ENCODE measurements at places on chromosomes 7 and 10. TPM values are rescaled to one million over a fixed set of nuclear protein-coding genes. Genes with fewer than 3 reads are reported as not detected.

DNA sequence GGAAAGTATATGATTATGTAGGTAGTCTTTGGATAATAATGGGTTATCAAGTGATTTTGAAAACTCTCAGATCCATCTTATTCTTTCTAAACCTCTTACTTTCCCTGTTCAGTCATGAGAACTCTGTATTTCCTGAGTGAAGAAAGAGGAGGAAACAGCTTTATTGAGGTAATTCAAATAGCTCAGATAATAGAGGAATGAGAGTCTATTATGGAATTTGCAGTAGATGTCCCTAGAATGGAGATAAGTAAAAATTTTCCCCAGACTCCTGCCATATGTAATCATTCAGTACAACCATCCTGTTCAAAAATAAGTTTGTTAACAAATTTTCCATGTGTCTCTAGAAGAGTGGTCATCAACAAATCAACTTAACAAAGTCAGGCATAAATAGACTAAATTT lies 36.4 kb downstream of the EPDR1 start:
- H3K27me3 ChIP-seq: peaks cover 16% of the 10 kb centered on the region
- no peaks in the 10 kb centered on the region for H3K36me3 ChIP-seq
- no peak overlapping the region for H3K4me3 ChIP-seq
- no peak overlapping the region for H3K27ac ChIP-seq

DNA sequence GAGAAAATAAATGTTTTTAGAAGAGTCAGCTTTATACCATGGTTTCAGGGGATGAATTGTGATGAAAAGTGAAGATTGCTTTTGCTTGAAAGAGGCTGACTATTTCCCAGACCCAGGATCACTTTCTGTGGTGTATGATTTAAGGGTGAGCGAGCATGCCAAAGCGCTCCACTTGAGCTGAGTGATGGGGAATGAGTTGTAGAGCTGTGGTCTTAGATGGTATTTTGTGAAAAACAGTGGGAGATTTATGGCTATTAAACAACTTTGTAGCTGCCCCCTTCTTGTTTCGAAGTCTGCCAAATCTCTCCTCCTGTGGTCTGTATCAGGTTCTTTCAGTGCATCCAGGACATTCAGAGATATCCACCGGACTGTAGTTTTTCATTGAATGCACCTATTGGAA lies 888.2 kb downstream of the LRMDA start:
- H3K4me1 ChIP-seq: no peaks in the 10 kb centered on the region
- H3K27ac ChIP-seq: no peak overlapping the region
- no peaks in the 10 kb centered on the region for H3K36me3 ChIP-seq
- no peak for DNase-seq

DNA sequence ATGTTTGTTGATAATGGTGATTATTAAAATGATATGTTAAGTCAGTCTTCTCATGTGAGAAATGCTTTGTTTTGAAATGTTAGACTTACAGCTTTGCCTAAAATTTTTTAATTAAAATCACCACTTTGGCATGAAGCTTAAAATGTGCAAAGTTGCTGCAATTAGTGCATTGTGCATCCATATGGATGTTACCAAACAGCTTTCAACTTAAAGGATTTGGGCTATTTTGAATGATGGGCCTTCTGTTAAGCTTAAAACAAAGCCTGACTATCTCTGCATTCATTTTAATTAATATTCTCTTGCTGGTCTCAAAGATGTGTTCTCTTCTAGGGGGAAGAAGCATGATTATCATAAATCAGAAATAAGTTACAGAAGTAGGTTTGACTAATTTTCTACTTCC lies 64.6 kb upstream of the FZD1 start:
- H3K4me1 ChIP-seq: no peaks in the 10 kb centered on the region
- H3K36me3 ChIP-seq: no peaks in the 10 kb centered on the region
- H3K4me3 ChIP-seq: no peak overlapping the region

DNA sequence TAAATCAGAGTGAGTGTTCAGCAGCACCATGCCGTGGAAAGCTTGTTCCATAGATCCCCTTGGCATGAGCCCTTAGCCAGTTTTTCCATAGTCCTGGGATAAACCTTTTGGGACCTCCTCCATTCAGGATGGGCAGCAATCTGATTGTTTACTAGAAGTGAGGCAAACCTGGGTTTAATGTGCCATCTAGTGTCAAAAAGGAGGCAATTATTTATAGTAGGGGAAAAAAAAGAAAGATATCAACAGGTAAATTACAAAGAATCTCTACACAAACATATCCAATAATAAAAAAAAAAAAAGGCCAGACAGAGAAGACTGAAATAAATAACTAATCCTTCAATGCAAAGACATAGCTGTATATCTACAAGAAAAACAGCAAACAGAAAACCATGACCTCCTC lies 229.0 kb upstream of the STK17A start:
- H3K4me1 ChIP-seq: no peaks in the 10 kb centered on the region
- DNase-seq: no peak
- no peak overlapping the region for H3K27ac ChIP-seq
- H3K4me3 ChIP-seq: no peak overlapping the region

GRCh38 chr10:79186486-79187120 lies 117.8 kb downstream of the ZMIZ1 start:
- H3K36me3 ChIP-seq: no peaks in the 10 kb centered on the region
- no peaks in the 10 kb centered on the region for H3K4me1 ChIP-seq
- H3K27me3 ChIP-seq: no peaks in the 10 kb centered on the region
- no peak overlapping the region for H3K4me3 ChIP-seq
- DNase-seq: no peak
- H3K27ac ChIP-seq: no peak overlapping the region

DNA sequence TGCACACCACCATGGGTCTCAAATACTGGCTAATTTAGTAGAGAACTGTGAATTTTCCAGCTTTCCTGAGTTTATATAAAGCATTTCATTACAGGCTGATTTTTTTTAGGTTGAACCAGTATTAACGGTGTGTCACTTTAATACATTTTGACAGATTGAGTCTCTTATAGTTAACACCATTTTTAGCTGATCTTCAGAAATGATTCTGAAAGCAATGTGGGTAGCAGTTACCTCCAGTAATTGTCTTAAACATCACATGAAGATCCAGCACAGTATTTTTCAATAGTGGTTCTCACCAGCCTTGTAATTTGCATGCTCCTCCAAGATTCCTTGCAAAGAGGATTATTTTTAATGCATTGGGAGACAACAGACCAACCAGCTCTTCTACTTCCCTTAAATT lies 693.6 kb downstream of the PHTF2 start:
- H3K4me3 ChIP-seq: no peak overlapping the region
- H3K4me1 ChIP-seq: no peaks in the 10 kb centered on the region
- no peak for DNase-seq
- H3K27ac ChIP-seq: no peak overlapping the region
- H3K27me3 ChIP-seq: no peaks in the 10 kb centered on the region
- H3K36me3 ChIP-seq: no peaks in the 10 kb centered on the region

DNA sequence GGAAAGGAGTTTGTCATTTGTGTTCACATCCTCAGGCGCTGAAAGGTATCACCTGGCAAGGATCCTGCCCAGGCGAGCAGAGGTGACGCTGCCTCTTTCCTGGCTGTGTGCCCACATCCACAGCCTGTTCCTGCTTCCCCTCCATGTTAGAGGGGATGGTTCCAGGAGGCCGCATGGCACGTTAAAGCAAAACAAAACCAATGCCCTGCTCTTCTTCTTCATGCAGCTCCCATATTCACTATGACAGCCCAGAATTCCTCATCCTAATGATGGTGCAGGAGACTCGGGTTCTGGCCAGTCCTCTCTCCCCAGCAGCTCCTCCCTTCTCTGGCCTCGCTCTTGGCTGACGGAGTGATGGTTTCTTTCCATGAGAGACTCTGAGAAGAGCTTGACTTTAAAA lies 678.5 kb upstream of the ANKRD30A start:
- no peaks in the 10 kb centered on the region for H3K4me1 ChIP-seq
- H3K27me3 ChIP-seq: no peaks in the 10 kb centered on the region
- H3K27ac ChIP-seq: no peak overlapping the region
- H3K36me3 ChIP-seq: no peaks in the 10 kb centered on the region
- H3K4me3 ChIP-seq: no peak overlapping the region

The CNPY1 gene
- total RNA-seq: not detected

The ZMIZ2 gene
- total RNA-seq: 113 TPM

The PDK4 gene
- total RNA-seq: not detected

Measured in activated T-cell treated with anti-CD3 and anti-CD28 coated beads, Interleukin-2, amount 50 U/mL, for 72 hours (primary cell).